ENCODE measurements at places on chromosomes 4 and X. TPM values are rescaled to one million over a fixed set of nuclear protein-coding genes. Genes with fewer than 3 reads are reported as not detected.

The DCHS2 gene
- 1.5 TPM for total RNA-seq

- no peak for DNase-seq
Observed at GRCh38 chrX:34881671-34882070, 60.9 kb upstream of the FAM47B start.

DNA sequence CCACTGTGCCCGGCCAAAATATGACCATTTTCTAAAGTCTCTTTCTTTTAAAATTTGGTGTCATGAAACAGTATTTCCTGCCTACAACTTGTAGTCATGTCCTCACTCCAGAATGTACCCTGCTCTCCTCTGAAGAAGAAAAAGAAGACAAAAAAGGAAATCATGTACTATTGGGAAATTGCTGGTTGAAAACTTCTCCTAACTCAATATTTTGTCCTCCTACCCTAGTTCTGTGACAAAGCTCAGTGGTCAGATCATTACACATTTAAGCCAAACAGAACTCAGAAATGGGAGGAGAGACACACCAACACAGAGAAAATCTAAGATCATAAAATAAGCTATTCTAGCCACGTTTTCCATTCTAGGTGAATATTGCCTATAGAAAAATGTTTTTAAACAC, 127.7 kb downstream of the IRF2 start:
- DNase-seq: no peak

The ESX1 gene
- not detected for total RNA-seq

DNA sequence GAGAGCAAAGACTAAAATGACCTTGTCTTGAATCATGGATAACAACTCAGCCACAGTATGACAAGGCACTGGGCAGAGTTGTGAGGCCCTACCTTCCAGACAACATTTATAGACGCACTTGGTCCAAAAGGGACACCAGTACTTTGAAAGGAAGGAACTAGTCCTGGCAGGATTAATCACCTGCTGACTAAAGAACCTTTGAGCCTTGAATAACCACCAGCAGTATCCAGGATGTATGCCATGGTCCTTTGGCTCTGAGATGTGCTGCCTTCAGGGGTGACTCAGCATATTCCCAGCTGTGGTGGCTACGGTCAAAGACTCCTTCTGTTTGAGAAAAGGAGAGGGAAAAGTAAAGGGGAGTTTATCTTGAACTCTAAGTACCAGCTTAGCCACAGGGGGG, 118.1 kb upstream of the PRR32 start:
- DNase-seq: no peak

- DNase-seq: no peak
Observed at GRCh38 chrX:111447298-111447697, 35.3 kb upstream of the DCX start.

DNA sequence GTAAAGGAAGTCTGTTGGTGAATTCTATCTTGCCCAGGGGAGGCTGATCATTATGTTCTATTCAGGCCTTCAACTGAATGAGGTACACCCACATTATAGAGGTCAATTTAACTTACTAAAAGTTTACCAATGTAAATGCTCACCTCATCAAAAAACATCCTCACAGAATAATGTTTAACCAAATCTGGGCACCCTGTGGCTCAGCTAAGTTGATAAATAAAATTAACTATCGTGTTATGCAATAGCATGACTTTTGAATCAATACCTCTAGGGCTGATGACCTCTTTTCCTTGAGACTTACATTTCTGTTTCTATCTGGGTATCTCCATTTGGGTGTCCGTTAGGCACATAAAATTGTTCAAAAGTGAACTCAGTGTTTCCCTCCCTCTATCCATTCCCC, 203.1 kb downstream of the TEX13C start:
- DNase-seq: no peak

DNA sequence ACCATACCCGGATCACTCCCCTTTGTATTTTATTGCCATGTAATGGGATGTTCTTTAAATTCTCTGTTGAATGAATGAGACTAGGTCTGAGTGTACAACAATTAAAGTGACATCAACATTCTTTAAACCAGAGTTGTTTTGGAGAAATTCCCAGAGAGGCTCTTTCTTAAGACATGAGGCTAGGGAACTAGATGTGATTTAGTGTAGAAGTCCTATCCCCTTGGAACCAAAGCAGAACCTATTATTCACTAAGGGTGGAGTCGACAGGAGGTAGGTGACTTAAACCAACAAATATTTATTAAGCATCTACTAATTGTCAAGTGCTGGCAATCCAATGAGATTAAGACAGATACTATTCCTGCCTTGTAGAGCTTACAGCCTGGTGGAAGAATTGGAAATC, 1.7 kb downstream of the EIF1AX start:
- DNase-seq: no peak

The TKTL2 gene
- not detected for total RNA-seq

- no peak for DNase-seq
Observed at GRCh38 chr4:138757432-138757831, 258.1 kb upstream of the NOCT start.

DNA sequence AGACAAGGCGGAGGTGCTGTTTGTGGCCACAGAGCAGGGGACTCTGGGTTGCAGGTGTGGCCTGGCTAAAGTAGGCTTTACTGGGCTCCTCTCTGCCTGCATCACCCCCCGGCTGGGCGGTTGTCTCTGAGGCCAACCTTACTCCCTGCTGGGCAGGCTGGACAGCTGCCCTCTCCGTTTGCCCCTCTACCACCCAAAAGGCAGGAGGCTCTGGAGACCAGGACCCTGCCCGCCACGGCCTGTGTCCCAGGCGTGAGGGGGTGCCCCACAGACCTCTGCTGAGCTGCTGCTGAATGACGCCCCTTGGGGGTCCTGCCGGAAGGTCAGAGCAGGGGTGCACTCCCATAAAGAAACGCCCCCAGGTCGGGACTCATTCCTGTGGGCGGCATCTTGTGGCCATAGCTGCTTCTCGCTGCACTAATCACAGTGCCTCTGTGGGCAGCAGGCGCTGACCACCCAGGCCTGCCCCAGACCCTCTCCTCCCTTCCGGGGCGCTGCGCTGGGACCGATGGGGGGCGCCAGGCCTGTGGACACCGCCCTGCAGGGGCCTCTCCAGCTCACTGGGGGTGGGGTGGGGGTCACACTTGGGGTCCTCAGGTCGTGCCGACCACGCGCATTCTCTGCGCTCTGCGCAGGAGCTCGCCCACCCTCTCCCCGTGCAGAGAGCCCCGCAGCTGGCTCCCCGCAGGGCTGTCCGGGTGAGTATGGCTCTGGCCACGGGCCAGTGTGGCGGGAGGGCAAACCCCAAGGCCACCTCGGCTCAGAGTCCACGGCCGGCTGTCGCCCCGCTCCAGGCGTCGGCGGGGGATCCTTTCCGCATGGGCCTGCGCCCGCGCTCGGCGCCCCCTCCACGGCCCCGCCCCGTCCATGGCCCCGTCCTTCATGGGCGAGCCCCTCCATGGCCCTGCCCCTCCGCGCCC, 920 bp downstream of the HTT-AS start:
- no peak for DNase-seq

The SSX1 gene
- total RNA-seq: not detected

The MTMR8 gene
- total RNA-seq: 9.2 TPM

DNA sequence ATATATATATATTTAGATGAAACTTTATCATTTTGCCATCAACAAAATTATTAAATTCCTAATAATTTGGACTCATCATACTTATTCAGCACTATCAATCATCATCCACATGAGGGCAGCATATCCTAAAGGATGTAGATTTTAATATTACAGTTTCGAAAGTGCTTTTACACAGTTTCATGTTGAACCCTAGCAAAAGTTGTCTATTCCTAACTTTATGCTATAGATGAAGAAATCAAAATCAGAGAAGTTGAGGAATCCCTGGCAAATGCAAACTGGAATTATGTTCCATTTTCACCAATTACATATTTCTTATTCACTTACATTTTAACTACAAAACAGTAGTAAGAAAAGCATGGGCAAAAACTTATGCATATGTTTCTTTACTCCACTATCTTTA, 36.6 kb upstream of the UGT2A1 start:
- DNase-seq: no peak

DNA sequence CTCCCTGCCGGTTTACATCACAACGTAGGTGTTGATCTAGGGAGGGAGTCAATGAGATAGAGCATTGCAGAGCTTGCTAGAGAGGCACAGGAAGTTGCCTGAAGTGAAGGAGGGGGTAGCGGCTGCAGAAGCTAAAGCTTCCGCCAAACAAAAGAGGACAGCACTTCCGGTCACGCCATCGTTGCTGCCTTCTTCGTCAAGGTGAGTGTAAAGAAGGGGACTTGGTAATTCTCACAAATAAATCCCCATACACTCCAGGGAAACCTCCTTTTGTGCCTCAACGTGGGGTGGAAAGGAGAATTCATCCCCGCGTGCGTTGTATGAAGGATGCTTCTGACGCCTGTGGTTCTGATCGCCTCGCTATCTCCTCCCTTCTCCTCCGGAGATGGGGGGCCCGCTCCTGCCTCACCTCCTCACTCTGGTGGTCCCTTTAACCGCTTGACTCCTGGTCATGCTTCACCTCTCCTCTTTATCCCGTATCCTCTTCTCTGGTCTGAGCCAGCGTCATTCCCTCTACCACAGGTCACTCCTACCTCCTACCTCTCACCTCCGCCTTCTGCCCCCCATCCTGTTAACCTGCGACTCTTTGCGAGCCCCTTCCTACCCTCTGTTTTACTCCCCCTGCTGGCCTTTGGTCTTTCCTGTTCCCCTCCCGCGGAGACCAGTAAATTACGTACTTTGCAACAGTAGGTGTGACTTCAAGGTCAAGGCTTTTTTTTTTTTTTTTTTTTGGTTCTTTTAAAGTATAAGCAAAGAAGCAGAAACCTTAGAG, 59.9 kb downstream of the GSPT2 start:
- peak; percentile 67 for DNase-seq

- no peak for DNase-seq
Observed at GRCh38 chrX:112738347-112739033, 58.8 kb upstream of the LHFPL1 start.

- DNase-seq: no peak
Observed at GRCh38 chrX:69109036-69109663, 56.1 kb downstream of the PJA1 start.

The P2RY10 gene
- 0.85 TPM for total RNA-seq

- DNase-seq: no peak
Observed at GRCh38 chr4:82005158-82005557, 368.6 kb downstream of the HNRNPD start.

DNA sequence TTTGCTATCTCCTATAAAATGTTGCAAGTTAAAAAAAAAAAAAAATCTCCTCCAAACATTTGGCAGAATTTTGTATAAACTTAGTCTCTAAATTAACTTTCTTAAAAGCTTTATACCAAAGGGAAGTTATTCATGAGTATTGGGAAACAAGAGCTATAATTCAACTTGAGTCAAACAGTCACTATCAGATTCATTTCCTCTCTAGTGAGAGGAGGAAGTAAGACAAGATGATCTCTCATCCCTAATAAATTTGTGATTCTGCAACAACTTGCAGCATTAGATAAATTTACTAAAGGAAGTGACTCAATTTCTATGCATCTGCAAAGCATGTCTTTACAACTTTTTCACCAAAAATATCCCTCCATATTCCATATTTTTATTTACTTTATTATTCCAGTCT, 135.4 kb upstream of the GNPDA2 start:
- no peak for DNase-seq

The SOWAHD gene
- 3.0 TPM for total RNA-seq

The KLHL34 gene
- 2.7 TPM for total RNA-seq

DNA sequence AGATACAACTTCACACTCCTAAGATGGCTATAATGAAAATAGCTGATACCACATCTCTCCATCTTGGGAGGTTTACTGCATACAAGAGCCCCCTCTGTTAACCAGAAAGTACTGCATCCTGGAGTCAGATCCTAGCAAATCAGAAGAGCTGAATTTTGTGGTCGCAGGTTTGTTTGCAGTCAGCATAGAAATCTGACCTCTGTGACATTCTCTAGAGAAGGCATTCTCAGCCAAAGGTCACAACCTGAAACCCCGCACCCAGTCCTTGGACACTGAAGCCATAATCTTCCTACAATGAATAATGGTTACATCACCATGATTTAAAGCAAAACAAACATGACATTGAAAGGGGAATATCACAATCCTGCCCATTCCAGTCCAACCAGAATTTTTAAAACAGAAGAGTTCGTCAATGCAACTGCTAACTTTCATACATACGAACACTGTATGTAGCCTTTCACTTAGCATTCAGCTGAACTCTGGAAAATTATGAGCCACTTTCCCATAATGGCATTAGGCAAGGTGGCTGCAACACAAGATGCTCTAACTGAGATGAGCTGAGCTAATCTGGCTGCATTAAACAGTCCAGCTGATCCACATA, 17.6 kb downstream of the HS6ST2 start:
- DNase-seq: no peak

DNA sequence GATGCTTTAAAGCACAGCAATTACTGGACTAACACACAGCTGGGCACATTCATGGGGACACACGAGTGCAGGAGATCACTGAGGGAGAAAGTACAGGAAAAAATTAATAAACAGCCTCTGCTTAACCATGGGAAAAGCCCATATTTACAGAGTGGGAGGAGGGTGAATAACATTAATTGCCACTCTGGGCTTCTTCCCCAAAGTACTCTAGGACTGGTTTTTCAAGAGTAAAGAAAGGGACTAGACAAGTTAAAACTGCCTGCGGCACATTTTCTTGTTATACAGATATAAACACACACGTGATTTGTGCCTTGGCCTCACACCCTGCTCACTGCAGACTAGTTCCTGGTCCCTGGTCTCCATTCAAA, 179.7 kb upstream of the TET2 start:
- peak; percentile 81 for DNase-seq

GRCh38 chr4:177778623-177779022, 336.4 kb upstream of the AGA start:
- no peak for DNase-seq

DNA sequence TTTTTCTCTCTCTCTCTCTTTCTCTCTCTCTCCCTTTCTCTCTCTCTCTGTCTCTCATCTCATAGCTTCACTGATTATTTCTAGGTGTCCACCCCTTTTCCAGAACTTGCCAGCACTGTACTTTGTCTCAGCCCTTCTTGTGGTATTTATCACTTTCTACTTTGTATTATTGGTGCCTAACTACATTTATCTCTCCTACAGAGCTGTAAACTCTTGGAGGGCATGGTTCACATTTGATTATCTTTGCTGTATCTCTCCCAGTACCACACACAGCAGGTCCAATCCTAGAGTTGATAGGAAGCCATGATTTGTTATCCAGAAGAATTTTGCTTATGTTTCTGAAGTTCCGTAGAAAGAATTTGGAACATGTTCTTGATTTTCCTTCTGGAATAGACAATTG, 5.2 kb upstream of the PRKG2 start:
- DNase-seq: no peak

DNA sequence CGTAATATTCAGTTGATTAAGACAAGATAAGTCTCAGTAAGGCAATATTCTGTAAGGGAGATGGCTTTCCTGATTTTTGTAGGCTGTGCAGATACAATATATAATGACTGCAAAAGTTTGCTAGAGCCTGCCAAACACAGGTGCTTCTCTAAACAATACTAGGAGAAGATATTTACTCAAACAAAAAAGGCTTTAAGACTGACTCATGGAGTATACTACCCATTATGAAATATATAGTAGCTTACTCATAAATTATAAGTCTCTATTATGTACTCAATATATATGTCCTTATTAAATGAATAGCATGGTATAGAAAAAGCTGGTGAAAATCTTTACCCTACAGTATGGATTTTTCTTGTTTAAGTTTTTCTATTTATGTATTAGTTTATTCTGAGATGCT, 93.2 kb upstream of the IL15 start:
- no peak for DNase-seq

All from left colon (tissue), 2 donors.